ENCODE measurements at places on chromosomes 1 and 21.

- peak; percentile 66 for DNase-seq
These were observed 53.1 kb downstream of the RIMS3 start for GRCh38 chr1:40612345-40612831.

DNA sequence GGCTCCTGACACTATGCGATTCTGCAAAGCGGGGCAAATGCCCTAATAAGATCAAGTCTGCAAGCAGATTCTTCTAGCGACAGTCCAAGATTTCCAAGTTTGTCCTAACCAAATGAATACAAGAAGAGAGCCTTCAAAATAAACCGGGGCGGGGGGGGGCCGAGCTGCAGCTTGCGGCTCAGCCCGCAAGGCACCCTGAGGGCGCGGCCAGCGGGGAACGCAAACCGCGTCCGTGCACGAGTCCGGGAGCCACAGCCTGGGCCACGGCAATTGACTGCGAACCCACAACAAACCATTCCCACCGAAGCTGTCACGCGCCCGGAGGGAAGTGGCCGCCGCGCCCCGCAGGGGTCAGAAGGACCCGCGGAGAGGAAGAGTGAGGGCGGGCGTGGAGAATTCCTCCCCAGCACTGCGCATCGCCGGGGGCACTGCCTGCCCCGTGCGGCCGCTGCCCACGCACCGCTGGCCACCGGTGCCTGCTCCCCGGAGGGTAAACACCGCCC lies 687 bp downstream of the TGFBR3 start:
- no peak for DNase-seq

DNA sequence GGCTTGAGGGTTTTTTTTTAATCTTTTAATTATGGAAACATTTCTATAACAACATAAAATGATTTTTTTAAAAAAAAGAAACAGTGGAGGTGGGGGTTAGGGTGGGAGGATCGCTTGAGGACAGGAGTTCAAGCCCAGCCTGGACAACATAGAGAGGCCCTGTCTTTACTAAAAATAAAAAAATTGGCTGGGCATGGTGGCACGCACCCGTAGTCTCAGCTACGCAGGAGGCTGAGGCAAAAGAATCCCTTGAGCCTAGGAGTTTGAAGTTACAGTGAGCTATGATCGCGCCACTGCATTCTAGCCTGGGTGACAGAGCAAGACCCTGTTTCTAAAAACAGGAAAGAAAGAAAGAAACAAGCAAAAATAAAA lies 32.2 kb upstream of the RNF11 start:
- DNase-seq = no peak

GRCh38 chr1:83077411-83077810 lies 921.5 kb downstream of the TTLL7 start:
- no peak for DNase-seq

GRCh38 chr1:41768583-41768982 lies 150.1 kb downstream of the HIVEP3 start:
- no peak for DNase-seq

GRCh38 chr1:183251959-183252450 lies 65.9 kb downstream of the LAMC2 start:
- no peak for DNase-seq

GRCh38 chr1:20823845-20824244 lies 36.7 kb upstream of the HP1BP3 start:
- no peak for DNase-seq

- no peak for DNase-seq
These were observed 27.9 kb downstream of the PIK3C2B start for GRCh38 chr1:204466416-204467405.

DNA sequence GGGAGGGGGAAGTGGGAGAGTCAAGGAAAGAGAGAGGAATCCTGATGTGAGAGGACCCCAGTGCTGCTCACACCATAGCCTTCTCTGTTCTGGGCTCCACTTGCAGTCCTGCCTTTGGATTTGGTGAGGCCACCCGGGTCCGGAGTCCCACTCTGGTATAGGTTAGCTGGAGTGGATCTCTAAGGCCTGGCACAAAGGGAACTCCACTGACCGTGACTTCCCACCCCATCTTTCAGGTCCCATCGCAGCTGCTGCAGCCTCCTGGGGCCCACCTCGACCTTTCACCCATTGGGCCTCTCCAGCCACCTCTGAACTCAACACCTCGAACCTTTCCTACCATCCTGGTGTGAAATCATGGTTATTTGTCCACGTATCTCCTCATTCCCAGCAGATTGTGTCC lies 324.4 kb downstream of the MATN1 start:
- no peak for DNase-seq

- no peak for DNase-seq
These were observed 117.2 kb upstream of the KCNJ15 start for GRCh38 chr21:38139380-38140168.

Data from RKO (cell line).